ENCODE measurements at places on chromosomes 16 and 17.

GRCh38 chr17:41614098-41614497 lies 1.5 kb upstream of the KRT16 start:
- ATAC-seq = no peak

GRCh38 chr17:79622122-79622601 lies 11.3 kb upstream of the RBFOX3 start:
- ATAC-seq = no peak

GRCh38 chr17:39960524-39961041 lies 2.2 kb upstream of the GSDMA start:
- ATAC-seq = no peak

DNA sequence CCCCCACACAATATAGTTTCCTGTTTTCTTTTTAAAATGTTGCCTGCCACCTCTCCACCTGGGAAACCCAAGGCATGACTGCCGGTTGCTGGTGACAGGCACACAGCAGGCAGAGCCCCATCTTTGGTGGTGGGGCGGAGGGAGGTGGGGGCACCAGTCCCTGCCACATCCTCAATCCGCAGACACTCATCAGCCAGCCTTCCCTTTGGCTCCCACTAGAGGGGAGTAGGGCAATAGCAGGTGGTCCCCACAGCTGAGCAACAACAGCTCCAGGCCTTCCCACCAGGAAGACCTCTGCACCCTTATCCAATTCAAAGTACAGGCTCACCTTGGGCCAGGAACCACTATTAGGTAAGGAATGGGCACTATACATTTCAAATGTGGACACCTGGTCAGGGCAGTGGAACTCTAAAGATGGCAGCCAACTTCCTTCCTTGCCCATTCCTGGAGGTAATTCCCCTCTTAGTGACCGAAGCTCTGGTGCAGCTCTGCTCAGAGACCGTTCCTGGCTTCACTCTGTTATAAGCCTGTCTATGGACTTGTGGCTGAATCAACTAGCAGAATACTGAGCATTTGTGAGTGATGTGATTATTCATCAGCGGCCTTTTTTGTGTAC lies 13.9 kb downstream of the RECQL5 start:
- ATAC-seq = peak; percentile 25

DNA sequence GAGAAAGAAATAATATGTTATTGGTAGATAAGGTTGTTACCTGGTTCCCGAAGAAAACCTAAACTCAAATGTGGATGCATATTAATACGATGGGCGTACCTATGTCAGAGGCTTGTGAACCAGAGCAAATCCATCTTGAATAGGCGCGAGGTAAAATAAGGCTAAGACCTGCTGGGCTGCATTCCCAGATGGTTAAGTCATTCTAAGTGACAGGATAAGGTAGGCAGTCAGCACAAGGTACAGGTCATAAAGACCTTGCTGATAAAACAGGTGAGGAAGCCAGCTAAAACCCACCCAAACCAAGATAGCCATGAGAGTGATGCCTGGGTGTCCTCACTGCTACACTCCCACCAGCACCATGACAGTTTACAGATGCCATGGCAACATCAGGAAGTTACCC lies 1400.1 kb downstream of the CDH8 start:
- no peak for ATAC-seq

GRCh38 chr16:49356728-49357488 lies 16.7 kb upstream of the C16orf78 start:
- ATAC-seq = no peak

GRCh38 chr16:57609541-57610401 lies 18.7 kb upstream of the ADGRG1 start:
- peak; percentile 72 for ATAC-seq

DNA sequence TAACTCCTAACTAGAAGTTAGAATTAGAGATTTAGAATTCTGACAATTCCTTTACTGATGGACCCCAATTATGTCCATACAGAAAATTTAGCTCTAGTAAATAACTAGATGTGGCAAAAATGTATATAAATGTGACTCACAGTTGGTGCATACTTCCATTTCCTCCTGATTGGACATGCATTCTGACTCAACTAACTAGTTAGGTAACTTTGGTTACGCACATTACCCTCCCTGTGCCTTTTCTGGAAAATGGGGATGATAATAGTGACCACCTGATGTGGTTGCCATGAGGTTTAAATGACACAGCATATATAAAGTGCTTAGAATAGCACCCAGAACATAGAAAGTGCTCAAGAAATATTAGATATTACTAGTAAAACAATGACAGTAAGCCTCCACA lies 550.0 kb upstream of the SALL1 start:
- peak; percentile 47 for ATAC-seq

DNA sequence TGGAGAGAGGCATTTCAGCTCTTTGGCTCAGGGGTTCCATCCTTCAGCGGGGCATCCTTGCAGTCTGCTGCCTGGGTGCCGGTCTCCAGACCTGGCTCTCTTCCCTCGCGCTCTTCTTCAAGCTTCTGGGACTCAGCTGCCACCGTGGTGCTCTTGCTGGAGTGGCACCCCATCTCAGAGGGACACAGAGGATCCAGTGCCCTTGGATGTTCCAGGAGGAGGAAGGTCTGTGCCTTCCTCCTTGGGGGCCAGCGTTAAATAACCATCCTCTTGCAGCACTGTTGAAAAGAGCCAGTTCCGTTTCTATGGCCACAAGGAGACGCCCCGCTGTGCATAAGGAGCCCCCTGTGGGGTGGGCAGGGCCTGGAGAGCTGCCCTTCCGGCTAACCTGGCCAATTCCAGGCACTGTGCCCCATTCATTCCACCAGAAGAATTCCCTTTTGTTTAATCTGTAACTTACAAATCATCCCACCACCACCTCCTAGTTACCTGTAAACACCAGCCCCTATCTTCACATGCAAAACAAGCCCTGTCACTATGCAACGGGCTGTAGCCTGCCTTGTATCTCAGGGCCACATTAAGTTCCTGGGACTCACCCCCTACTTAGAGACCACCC lies 8.6 kb downstream of the CHD9NB start:
- no peak for ATAC-seq

DNA sequence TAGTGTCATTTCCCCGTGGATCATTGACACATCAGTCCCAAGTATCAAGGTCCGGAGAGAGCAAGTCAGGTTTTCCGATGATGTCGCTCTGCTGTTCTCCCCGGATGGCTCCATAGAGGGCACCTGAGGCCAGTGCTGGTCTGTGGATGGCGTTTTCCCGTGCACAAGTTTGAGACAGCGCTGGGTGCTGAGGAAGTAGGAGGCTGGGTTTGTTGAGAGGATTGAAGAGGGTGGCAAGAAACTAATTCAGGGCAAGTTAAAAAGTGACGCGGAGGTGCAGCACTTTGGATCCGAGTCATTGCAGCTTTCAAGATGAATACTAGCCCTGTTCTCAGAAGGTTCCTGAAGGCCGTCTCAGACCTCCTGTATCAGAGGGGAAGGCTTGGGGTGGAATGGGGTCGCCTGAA lies 7.7 kb downstream of the NUBP1 start:
- ATAC-seq = no peak

DNA sequence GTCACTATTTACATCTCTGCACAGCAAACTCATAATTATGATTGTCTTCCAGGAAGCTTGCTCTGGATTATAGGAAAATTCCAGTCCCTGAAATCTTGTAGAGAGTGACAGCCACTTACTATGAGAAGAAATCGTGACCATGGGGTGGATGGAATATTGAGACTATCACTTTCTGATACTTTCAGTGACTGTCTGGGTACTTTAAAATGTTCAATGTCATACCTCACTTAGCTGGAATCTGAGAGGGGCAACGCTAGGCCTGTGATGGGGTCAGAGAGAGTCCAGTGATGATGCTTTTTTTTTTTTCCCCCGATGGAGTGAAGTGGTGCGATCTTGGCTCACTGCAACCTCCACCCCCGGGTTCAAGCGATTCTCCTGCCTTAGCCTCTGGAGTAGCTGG lies 32.2 kb upstream of the RGS9 start:
- no peak for ATAC-seq

DNA sequence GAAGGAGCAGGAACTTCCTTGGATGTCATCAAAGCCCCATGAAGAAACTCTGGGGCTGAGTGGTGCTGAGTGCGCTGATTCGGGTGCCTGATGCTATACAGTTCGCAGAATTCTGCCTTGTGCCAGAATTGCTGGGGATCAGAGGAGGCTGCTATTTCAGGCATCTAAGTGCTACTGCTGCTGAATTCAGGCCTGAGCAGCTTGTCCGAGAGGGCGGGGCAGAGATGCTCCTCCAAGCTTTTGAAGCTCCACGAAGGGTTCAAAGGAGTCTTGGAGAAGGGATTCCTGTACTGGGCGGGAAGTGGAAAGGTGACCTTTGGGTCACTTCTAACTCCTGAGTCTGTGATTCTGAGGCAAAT lies 227.8 kb downstream of the CCDC182 start:
- no peak for ATAC-seq

GRCh38 chr17:27954548-27955495 lies 61.7 kb upstream of the LYRM9 start:
- ATAC-seq = no peak

GRCh38 chr17:43584666-43585102 lies 38.5 kb upstream of the ETV4 start:
- no peak for ATAC-seq

DNA sequence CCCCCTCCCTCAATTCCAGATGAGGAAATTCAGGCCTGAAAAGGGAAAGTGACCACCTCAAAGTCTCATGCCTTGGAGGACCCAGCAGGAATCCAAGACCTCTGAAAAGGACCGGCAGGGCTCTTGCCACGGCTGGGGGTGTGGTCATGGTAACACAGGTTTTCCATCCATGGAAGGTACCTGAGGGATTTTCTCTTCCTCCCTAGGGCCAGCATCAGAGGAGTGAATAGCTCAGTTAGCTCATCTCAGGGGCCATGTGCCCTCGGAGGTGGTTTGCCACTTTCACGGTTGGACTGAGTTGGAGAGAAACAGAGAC lies 1.3 kb downstream of the CIITA start:
- no peak for ATAC-seq

- no peak for ATAC-seq
These were observed 42.9 kb downstream of the TBC1D16 start for GRCh38 chr17:79992649-79993389.

DNA sequence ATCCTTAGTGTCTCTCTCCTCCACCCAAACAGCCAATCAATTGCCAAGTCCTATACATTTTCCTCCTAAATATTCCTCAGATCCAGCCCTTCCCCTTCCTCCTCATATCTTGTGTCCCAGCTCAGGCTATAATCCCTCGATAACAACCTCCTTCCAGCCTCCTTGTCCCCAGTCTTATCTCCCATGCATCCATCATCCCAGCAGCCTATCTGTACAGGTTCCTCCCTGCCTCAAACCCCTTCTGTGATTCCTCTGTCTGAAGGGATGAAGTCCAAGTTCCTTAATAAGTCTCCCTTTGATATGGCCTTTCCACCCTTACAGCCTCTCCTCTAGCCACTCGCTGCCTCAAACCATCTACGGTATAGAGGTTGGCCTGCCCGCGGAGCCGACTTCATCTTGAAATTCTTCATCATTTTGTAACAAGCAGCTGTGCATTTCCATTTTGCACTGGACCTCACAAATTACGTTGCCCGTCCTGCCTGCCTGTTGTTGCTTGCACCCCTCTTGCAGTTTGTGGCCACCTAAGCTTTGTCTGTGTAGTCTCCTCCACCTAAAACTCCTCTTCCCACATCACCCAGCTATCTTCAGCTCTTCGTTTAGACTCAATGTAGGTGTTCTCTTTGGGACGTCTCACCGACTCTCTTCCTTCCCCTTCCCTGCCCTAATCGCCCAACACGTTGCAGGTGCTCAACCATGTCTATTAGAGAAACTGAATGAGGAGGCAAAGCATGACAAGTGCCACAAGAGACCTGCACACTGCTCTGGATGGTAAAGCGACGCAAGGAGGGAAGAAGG lies 786 bp upstream of the CDK5RAP3 start:
- no peak for ATAC-seq

DNA sequence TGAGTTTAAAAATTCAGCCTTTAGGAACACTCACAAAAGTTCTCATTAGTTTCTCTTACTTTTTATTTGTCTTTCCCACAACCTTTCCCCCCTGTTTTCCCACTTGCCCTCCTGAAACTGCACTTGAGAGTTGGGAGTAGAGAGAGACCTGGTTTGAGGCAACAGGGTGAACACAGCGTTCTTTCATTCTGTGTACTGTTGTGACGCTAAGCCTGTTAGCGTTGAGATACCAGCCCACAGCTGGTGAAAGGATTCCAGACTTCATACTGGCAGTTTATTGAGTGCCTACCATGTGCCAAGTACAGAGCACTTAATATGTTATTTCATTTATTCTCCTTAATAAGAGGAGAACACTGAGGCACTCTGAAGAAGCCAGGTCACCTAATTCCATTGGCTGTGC lies 10.3 kb downstream of the TNRC6C start:
- no peak for ATAC-seq
